GM12892 (cell line): ENCODE measurements at places on chromosomes 2 and 18.

- no peak for DNase-seq
Measured at GRCh38 chr18:136433-136832, 21.9 kb upstream of the USP14 start.

DNA sequence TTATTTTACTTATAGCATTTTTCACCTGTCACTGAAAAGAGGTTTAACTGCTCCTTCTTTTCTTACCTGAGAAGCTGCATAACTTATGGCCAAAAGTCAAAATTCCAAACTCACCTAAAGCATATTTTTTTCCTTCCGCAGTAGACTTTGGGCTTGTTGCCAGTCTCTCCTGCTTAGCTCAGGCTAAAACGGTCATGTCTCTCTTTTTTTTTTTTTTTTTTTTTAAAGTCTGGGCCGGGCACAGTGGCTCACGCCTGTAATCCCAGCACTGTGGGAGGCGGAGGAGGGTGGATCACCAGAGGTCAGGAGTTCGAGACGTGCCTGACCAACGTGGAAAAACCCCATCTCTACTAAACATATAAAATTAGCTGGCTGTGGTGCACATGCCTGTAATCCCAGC, 113.5 kb downstream of the RTN4 start:
- no peak for DNase-seq

DNA sequence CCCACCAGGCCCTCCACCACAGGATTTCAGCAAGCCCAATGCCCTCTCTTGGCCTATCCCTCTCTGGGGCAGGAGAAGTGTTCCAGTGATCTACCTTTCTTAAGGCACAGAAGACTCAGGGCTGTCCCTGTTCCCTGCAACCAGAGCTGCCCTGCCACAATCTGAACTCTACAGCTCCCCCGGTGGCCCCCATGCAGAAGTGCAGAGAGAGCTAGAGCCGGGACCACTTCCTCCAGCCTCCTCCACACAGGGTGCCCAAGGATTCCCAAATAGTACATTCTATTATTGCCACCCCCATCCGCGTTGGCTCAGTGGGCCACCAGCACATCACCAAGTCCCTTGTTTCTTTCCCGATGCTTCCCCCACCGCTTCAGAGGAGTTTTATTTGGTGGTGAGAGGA, 114.8 kb upstream of the PTPRM start:
- no peak for DNase-seq

GRCh38 chr2:79876430-79876829, 363.6 kb downstream of the CTNNA2 start:
- no peak for DNase-seq

DNA sequence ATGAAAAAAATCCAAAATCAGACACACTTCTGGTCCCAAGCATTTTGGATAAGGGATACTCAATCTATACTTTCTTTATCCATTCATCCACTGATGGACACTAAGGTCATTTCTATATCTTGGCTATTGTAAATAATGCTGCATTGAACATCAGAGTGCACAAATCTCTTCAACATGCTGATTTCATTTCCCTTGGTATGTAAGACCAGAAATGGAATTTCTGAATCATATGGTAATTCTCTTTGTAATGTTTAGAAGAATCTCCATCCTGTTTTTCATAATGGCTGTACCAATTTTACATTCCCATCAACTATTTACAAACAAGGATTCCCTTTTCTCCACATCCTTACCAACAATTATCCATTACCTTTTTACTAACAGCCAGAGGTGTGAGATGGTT, 33.7 kb upstream of the MCM6 start:
- DNase-seq, result no peak

DNA sequence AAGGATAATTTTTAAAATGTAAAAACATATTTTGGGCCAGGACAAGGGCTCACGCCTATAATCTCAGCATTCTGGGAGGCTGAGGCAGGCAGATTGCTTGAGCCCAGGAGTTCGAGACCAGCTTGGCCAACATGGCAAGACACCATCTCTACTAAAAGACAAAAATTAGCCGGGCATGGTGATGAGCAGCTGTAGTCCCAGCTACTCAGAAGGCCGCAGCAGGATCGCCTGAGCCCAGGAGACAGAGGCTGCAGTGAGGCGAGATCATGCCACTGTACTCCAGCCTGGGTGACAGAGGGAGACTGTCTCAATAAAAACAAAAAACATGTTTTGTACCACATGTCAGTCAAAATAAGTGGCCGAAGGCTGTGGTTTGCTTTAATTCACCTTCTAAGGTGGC, 122.5 kb downstream of the HDAC4 start:
- DNase-seq, result no peak

- no peak for DNase-seq
Measured at GRCh38 chr2:168293766-168294165, 46.4 kb upstream of the STK39 start.

DNA sequence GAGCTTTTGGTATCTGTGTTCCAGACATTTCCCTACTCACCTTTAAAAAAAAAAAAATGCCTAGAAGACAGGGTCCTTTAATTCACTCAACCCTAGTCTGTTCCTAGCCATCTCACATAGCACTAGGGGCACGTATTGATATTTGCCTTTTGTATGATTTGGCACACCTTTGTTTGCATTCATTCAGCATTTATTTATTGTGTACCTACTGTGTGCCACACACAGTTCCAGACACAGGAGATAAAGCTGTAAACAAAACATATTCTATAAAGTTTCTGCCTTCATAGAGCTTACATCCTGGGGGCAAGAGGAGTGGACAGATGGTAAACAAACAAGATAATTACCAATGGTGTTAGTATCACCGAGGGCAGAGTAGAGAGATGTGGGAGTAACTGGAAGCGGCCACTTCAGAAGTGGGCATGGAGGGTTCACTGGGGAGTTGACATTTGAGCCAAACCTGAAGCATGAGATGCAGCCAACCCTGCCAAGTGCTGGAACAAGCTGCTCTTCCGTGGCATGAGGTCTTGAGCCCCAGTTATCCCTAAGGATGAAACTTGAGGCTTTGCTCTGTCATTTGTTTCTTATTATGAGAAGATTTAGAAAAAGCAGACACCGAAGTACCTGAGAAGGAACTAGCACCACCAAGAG, 18.2 kb downstream of the MAPRE2 start:
- no peak for DNase-seq

GRCh38 chr18:27143580-27144287, 41.4 kb downstream of the CHST9 start:
- DNase-seq, result no peak

- DNase-seq, result no peak
Measured at GRCh38 chr2:8232871-8233270, 449.0 kb upstream of the ID2 start.

DNA sequence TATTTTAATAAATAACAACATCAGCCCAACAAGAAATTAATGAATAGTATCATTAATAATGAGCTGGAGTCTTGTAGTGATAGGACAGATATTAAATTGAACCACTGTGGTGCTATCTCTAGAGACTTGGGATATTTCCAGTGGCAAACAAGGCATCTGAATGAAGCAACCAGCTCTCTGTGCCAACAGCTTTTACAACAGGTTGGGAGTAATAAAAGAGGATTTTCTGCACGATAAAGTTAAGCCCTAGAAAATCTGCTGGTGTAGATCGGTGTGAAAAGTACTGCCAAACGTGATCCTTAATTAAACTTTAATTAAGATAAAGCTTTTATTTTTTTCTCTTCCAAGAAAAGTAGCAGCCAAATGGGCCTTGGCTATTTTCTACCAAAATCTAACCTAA, 385.5 kb downstream of the NR4A2 start:
- DNase-seq, result no peak

- no peak for DNase-seq
Measured at GRCh38 chr2:112541315-112542122, 746 bp upstream of the POLR1B start.

- no peak for DNase-seq
Measured at GRCh38 chr18:42784632-42785031, 330.9 kb downstream of the RIT2 start.

GRCh38 chr2:215597577-215597976, 161.7 kb upstream of the FN1 start:
- DNase-seq, result no peak

GRCh38 chr18:23735021-23735464, 45.8 kb downstream of the LAMA3 start:
- DNase-seq, result no peak

GRCh38 chr2:28648671-28649395, 102.8 kb upstream of the PPP1CB start:
- no peak for DNase-seq

- DNase-seq, result no peak
Measured at GRCh38 chr18:27206411-27206810, 21.3 kb upstream of the CHST9 start.

- no peak for DNase-seq
Measured at GRCh38 chr2:173148520-173148919, 72.9 kb downstream of the MAP3K20 start.

DNA sequence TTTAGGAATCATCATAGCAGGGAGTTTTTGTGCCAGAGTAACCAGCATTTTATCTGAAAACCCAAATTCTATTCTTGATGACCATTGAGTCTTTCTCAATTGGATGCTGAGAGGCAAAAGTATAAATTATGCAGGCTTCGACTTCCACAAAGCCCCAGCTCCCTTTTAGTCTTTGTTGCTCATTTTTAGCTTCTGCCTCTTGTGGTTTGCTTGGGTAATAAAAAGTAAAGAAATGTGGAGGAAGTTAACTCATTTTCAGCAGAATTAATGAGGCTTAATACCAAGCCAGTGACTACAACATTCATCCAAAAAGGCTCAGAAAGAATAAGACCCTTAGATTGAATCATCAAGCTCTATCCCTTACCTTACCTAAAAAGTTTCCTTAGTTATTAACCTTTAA, 18.6 kb downstream of the ERMN start:
- DNase-seq, result no peak

GRCh38 chr18:13266218-13267100, 47.9 kb downstream of the LDLRAD4 start:
- no peak for DNase-seq

DNA sequence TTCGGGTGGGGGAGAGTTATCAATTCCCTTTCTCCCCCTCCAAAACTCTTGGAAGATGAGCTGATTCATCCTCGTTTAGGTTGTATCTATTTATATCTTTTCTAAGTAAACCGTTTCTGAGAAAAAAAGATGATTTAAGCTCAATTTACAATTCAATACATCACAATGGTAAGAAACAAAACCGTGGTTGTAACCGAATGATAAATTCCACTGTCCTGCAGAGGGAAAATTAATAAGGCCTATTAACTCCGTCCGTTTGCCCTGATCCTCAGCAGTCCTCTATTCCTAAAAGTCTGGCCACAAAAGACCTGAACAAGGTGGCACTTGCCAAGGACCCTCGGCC, 286.2 kb downstream of the TCF4 start:
- DNase-seq, result no peak

DNA sequence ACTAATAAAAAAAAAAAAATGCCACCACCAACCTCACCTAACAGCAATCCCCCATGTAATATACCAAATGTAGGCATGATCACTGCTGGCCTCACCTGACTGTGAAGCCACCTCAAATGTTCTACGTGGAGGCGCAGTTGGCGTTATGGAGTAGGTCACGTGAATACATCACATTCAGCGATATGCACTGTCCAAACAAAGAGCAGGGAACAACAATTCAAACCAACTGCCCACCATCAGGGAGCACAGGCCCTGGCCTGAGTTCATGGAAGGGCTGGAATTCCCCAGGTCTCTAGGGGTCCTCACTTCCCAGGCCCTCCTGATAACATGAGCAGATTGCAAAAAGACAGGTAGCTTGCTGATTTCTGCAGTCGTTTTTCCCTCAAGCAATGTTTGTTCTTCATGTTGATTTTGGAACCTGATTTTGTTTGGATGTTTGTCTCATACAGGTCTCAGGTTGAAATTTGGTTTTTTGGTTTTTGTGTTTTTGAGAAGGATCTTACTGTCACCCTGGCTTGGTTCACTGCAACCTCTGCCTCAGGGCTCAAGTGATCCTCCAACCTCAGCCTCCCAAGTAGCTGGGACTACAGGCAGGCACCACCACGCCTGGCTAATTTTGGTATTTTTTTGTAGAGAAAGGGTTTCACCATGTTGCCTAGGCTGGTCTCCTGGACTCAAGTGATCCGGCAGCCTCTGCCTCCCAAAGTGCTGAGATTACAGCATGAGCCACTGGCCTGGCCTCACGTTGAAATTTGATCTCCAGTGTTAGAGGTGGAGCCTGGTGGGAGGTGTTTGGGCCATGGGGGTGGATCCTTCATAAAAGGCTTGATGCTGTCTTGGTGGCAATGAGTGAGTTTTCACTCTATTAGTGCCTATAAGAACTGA, 15.5 kb downstream of the TBC1D8 start:
- no peak for DNase-seq

- DNase-seq, result no peak
Measured at GRCh38 chr2:140808820-140809219, 1322.0 kb downstream of the LRP1B start.

- DNase-seq, result no peak
Measured at GRCh38 chr2:206266130-206267125, 8.0 kb upstream of the ZDBF2 start.

DNA sequence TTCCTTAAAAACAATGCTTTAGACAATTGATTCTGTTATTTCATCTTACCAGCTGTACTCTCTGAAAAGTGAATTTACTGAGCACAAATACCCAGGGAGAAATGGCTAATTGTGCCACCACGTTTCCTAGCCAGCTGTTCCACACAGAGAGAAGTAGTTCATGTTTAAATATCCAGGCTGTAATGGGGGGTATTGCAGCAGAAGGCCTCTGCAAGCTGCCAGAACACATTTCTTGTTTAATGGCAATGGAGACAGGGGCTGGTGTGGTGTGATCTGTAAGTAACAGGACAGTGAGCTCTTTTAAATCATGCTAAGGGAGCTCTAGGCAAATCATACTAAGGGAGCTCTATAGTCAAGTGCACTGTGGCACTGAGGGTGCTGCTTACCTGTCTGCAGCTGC, 809.2 kb downstream of the CNTNAP5 start:
- DNase-seq, result no peak

DNA sequence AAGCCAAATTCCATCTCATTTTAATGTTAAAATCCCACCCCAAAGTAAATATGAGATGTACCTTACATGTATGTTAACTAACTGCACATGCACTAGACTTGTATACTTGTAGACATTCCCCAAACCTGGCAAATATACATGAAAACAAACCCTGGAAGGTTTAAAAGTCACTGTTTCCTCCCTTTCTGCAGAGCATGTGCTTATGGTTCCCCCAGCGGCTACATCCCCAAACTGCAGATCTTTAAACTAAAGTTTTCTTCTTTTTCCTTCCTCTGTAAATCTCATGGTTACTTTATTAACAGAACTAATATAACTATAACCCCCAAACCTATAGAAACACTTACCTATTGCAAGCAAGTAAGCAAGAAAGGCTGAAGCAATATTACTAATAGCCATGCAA, 731.5 kb downstream of the LRP1B start:
- DNase-seq, result no peak

DNA sequence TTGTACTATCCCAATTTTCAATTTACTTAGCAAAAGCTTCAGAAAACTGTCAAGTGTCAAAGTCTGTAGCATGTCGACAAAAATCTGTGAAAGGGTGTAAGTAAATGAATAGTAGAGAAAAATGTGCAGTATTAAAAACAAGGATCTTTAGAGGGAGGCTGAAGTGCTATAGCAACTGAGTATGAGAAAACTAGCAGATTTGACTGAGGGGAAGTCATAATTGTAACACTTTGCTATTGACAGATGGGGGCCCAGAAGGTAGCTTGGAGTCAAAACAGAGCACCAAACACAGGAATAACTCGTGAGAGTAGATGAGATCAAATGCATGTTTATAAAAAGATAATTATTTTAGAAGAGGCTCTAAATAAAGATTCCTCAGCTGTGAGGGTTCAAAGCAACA, 657.7 kb downstream of the TMEM182 start:
- DNase-seq, result no peak
